ENCODE measurements at places on chromosomes 13 and 19. TPM values are rescaled to one million over a fixed set of nuclear protein-coding genes. Genes with fewer than 3 reads are reported as not detected.

The CAPS gene
- 4.1 TPM for total RNA-seq

DNA sequence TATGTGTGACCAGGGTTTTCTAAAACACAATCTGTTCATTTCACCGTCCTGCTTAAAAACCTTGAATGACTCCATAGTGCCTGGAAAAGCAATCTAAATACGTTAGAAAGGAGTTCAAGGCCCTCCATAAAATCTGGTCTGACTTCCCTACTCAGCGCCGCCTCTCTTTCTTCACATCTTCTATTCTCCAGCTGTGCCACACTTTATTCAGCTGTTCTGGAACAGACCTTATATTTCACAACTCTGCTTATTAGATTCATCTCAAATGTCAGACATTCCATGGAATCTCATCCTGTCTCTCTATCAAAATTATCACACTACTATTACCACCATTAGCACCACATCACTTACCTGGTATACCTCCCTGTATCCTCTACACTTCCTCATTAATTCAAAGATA, 19.8 kb upstream of the SPART start:
- no peak for DNase-seq
- peaks cover 8% of the 10 kb centered on the region for H3K27me3 ChIP-seq
- H3K4me1 ChIP-seq = no peaks in the 10 kb centered on the region
- H3K36me3 ChIP-seq = no peaks in the 10 kb centered on the region
- no peak overlapping the region for H3K27ac ChIP-seq

GRCh38 chr19:18279266-18279515, 2.2 kb downstream of the JUND start:
- H3K4me3 ChIP-seq = peak overlapping the region; percentile 99
- no peak for DNase-seq
- peaks cover 1% of the 10 kb centered on the region for H3K27me3 ChIP-seq
- peaks cover 43% of the 10 kb centered on the region for H3K4me1 ChIP-seq

The ZNF100 gene
- total RNA-seq = 20.8 TPM

GRCh38 chr19:56309511-56310185, 5.0 kb downstream of the ZSCAN5A start:
- H3K36me3 ChIP-seq = peaks cover 27% of the 10 kb centered on the region
- H3K4me3 ChIP-seq = no peak overlapping the region
- peaks cover 24% of the 10 kb centered on the region for H3K4me1 ChIP-seq
- DNase-seq = peak; percentile 88
- no peaks in the 10 kb centered on the region for H3K27me3 ChIP-seq

- no peaks in the 10 kb centered on the region for H3K4me1 ChIP-seq
- no peak for DNase-seq
- H3K36me3 ChIP-seq = no peaks in the 10 kb centered on the region
These were observed 1318.5 kb downstream of the PCDH9 start for GRCh38 chr13:65911546-65912193.

DNA sequence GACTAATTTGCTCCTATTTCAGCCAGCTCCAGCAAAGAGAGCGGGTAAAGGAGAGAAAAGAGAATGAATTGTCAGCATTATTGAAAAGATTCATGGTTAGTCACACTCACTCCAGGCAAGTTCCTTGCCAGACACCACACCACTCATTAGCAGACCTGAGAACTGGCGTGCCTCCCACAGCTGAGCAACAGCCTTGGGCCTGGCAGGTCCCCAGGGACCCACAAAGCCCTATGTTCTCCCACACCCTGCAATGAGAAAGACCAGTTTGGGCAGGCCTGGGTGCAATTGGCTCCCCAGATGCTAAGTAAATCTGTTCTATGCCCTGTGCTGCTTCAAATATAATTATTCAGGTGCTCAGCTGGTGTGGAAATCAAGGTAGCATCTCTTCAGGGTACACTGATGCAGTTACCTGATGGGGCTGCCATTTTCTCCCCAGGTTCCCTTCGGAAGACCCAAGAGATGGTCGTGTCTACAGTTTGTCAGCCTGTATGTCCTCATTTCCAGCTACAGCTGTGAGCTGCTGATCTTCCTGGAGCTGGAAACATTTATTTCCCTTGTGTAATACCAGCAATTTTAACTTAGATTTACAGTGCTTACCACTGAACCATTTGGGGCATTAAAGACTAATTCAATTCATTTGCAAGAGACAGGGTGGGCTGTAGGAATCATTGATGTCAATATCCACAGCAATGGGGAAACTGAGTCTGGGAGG, 405.0 kb downstream of the COG6 start:
- H3K4me3 ChIP-seq = no peak overlapping the region
- H3K27me3 ChIP-seq = no peaks in the 10 kb centered on the region
- DNase-seq = peak; percentile 53
- H3K27ac ChIP-seq = peak overlapping the region; percentile 55

- H3K27me3 ChIP-seq = peaks cover 6% of the 10 kb centered on the region
- no peaks in the 10 kb centered on the region for H3K4me1 ChIP-seq
- no peak overlapping the region for H3K4me3 ChIP-seq
These were observed 3.1 kb downstream of the TPRX1 start for GRCh38 chr19:47801270-47801669.

- H3K27ac ChIP-seq = no peak overlapping the region
- H3K27me3 ChIP-seq = peaks cover 60% of the 10 kb centered on the region
- H3K4me1 ChIP-seq = peaks cover 9% of the 10 kb centered on the region
- DNase-seq = peak; percentile 91
- no peaks in the 10 kb centered on the region for H3K36me3 ChIP-seq
These were observed 3.4 kb downstream of the DMKN start for GRCh38 chr19:35509861-35510625.

The PABPC3 gene
- total RNA-seq = 0.43 TPM

Measured in activated CD4-positive, alpha-beta T cell treated with anti-CD3 and anti-CD28 coated beads, Interleukin-2, amount 10 ng/mL, durations not matched to agents 24 days and 14 days (primary cell).